ENCODE measurements at places on chromosomes 3 and 15. TPM values are rescaled to one million over a fixed set of nuclear protein-coding genes. Genes with fewer than 3 reads are reported as not detected.

The CTXN2 gene
- not detected for polyA plus RNA-seq

The RUBCN gene
- 23.6 TPM for polyA plus RNA-seq

The UBA7 gene
- polyA plus RNA-seq, result 30.9 TPM

The IL17RB gene
- 0.30 TPM for polyA plus RNA-seq

The TMEM207 gene
- not detected for polyA plus RNA-seq

- peak; percentile 60 for DNase-seq
Observed at GRCh38 chr3:42190701-42191442, 75.1 kb downstream of the CCK start.

- DNase-seq, result peak; percentile 59
Observed at GRCh38 chr3:46693038-46693891, at the start of gene ALS2CL. Gene ALS2CL (minus strand): TSS chr3:46693679. CDS start chr3:46689440, 4,239 bp downstream.

DNA sequence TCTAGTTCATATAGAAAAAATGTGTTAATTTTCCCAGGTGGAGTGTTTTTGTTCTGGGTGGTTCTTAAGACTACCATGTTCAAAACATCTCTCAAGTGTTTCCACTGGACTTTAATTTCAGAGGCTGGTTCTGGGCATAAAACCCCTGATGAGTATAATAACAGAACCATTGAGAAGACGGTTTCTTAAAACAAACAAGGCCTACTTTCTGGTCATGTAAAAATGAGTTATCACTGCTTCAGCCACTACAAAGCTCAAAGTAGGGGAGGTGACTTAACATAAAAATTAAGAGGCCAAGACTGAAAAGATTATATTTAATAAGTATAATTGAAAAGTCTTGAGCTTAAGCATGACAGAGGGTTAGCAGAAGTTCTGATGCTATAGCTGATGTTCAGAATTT lies 33.8 kb downstream of the RYR3 start:
- no peak for DNase-seq
